ENCODE measurements at places on chromosomes 5 and 9.

GRCh38 chr9:80952363-80952922 is 736.9 kb downstream of the TLE1 start:
- no peak for DNase-seq

DNA sequence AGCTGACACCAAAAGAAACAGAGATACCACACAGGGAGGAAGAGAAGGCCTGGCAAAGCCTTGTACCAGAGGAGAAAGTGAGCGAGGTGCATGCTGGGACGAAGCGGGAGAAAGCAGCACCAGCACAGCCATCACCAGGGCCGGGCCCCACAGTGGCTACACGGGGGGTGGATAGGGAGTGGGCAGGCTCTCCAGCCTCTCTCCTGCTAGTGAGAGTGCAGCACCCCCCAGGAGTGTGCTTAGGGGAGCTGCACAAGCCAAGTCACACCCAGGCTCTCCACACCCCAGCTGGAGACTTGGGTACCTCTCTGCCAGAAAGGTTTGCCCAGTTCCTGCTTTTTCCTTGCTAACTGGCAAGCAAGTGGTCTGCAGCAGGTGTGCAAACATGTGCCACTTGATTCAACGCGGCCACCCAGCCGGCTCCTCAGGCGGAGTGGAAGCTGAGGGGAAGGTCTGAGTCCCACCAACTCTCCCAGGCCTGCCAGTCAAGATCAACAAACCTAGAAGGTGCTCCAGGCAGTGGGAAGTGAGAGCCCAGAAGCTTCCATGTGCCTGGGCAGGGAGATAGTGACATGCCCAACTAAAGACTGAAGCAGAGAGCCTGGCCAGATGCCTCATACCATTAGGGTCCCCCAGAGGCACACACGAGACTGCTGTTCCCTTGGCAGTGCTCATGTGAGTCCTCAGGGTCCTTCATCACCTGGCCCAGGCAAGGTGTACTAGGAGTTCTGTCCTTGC is 39.9 kb downstream of the BICD2 start:
- DNase-seq, result no peak

DNA sequence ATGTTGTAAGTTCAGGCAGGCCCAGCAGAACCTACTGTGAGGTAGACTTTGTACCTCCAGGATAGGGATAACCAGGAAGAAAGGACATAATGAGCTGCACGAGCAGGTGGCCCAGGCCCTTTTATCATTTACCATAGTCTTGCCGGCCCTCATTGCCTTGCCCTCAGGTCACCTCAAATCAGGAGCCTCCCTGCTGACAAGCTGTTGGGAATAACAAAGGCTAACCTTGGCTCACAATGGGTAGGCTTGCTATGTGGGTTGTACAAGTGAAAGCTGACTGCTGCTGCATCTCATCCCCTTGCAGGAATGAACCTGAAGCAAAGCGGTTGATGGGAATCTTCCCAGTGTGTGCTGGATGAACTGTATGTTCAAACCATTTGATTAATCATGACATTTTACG is 159.5 kb upstream of the ACTBL2 start:
- DNase-seq, result no peak

DNA sequence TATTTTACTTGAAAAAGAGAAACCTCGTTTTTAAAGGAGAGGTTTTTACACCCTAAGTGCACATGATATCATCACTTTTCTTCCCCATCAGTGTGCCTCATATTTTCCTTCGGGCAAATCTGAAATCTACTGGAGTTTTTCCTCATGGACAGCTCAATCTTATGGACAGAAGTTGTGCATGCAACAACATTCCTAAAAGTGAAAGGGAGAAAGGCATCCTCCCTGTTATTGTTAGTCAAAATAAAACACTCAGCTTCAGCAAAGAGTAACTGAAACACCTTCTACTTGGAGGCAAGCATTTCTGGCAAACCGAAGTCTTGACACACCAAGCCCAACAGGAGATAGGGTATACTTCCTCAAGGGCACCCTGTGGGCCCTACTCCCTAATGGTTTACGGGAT is 217.9 kb downstream of the BNC2 start:
- DNase-seq, result no peak

DNA sequence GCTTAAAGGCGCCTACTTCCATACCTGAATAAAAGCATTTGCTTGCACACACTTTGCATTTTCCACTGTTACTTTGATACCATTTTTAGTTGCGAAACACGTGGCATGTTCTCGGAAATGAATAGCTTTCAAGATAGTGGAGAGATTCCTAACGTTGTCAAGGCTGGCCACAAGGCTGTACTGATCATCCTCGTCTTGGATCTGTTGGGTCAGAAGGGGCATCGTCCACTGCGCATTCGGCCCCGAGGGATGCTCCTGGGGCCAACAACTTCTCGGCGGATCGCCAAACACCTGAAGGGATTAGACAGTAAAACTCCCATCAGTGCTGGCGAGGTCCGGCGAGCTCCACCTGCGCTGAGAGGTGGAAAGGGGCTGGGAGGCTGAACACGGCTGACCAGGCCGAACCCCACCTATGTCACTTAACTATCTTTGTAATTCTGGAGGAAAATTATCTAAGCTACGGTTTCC is 599 bp downstream of the RAD1 start:
- DNase-seq, result no peak

DNA sequence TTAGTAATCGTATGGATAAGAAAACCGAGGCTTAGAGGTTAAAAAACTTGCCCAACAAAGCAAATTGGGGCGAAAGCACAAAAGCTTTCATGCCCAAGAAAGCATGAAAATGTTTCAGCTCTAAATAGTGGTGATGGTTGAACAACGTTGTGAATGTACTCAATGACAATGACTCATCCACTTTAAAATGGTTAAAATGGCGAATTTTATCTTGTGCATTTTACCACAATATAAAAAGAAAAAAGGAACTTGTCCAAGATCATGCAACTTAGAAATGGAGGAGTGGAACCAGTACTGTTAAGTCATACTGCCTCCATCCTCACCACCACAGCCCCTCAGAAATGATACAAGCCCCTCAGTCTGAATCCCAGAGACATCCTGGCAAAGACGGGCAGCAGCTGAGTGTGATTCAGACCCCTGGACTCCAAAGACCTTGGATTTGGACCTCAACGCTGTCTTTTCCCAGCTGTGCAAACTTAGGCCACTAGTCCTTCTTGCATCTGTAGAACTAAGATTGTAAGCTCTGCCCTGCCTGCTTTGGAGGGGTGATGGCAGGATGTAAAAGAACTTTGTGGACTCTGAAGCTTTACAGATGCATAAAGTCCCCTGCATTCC is 158.4 kb downstream of the GABBR2 start:
- DNase-seq, result no peak

DNA sequence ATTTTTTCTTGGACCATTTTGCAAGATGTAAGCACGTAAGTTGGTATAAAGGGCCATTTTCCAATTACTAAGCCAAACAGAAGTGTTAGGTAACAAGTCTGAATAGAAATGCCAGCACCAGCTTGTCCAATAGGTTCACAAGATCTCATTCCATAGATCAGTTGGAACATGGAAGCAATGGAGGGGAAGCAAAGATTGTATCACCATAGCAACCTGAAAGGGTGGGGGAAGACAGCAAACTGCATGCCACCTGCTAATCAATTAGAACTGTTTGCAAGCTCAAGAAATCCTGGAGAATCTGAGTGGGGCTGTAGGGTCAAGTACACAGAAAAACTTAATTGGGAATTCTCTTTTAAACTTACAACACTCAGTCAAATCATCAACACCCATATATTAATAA is 264.9 kb upstream of the EFNA5 start:
- no peak for DNase-seq

- no peak for DNase-seq
These were observed 4.2 kb downstream of the ADAM19 start for GRCh38 chr5:157571357-157571827.

- no peak for DNase-seq
These were observed 40.3 kb upstream of the SLC25A51 start for GRCh38 chr9:37944266-37944650.

DNA sequence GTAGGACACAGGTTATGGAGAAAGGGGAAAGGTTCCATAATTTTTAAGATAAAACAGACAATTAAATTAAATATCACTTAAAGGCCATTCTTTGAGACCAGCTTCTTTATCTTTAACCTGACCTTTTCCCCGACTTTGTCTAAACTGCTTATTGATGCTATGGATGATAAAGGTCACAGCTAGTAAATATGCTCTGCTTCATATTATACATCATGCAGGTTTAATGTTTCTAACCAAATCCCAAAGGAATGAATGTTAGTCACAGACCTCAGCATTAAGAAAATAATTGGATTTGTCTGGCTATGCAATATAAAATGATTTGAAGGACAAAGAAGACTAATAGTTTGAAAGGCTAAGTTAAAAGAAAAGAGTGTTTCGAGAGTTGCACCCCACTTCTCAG is 147.6 kb downstream of the ST8SIA4 start:
- DNase-seq, result no peak

- DNase-seq, result no peak
These were observed 142.8 kb upstream of the PDE4D start for GRCh38 chr5:60036192-60036938.

DNA sequence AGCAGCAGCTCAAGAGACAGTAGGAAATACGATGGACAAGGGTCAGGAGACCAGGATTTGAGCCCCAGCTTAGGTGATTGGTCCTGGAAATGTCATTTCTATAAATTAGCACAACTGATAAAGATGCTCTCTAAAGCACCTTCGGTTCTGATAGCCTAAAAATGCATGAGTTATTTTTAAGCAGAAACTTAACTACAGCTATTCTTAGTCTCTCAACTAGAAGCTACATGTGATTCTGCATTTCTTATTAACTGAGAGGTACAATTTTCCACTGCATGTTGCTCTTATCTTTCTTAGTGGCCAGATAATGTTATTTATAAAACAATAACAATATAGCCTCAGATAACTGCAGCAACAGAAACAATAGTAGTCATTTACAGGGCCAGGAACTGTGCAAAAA is 136.4 kb downstream of the GRIA1 start:
- DNase-seq, result no peak

- no peak for DNase-seq
These were observed 3.1 kb upstream of the CAMLG start for GRCh38 chr5:134735243-134735642.

GRCh38 chr5:35879096-35879495 is 22.4 kb downstream of the IL7R start:
- DNase-seq, result no peak

Measured in naive thymus-derived CD8-positive, alpha-beta T cell (primary cell).